ENCODE measurements at places on chromosomes 6 and 20.
A peak's percentile ranks its signal among the peaks of the same experiment; 100 is the strongest.

DNA sequence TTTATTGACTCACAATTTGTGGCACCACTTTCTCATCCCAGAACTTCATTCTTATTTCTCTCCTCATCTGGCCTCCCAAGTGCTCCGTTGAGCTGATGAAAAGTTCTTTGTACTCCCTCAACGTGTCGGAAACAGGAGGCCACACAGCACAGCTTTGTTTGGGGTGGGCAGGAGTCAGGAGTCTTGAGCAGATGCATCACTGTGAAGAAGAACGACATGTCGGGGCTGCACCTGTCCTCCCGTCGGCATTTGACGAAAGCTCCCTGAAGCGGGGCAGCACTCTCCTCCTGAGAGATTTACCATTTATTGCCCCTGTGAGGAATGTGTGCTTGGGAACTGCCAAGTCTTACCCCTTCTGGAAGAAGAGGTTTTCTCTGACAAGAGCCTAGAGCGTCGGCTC, 28.1 kb downstream of the TAF8 start:
- DNase-seq: no peak

DNA sequence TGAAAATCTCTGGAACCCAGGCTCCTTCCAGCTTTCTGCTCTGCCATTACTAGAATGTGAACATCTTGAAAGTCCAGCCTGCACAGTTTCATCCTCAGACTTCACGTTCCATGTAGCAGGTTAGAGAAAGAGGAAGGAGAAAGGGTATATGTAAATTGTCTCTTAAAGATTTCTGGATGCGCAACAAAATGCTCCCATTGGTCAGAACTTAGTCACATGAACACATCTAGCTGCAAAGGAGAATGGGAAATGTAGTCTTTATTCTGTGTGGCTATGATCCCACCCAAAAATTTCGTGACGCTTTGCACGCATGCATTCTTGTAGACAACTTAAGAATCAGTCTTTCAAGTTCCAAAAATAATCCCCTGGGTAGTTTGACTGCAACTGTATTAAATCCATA, 46.4 kb upstream of the CHD6 start:
- no peak for DNase-seq

GRCh38 chr6:109877028-109878004, 100.8 kb upstream of the GPR6 start:
- peak; percentile 52 for DNase-seq

DNA sequence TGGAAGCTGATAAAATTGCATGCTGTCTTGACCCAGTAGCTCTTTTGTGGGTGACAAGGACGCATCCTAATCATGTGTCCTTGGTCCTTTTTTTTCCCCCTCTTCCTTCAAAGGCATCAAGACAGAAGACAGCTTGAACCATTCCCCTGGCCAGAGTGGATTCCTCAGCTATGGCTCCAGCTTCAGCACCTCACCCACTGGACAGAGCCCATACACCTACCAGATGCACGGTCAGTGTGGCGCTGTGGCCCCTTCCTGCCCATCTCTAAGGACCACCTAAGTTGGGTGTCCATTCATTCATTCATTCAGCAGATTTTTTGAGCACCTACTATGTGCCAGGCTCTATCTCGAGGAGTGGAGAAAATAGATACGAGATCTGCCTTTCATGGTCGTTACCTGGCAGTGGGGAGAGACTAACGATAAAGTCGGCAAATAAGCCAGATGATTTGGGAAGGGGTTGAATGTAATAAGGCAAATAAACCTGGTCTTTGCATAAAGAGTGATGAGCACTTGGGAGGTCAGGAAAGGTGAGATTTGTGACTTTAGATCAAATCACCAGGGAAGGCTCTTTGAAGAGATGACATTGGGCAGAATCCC, 121.5 kb downstream of the EYA2 start:
- no peak for DNase-seq

GRCh38 chr6:105794239-105794638, 291.9 kb upstream of the PRDM1 start:
- peak; percentile 89 for DNase-seq

DNA sequence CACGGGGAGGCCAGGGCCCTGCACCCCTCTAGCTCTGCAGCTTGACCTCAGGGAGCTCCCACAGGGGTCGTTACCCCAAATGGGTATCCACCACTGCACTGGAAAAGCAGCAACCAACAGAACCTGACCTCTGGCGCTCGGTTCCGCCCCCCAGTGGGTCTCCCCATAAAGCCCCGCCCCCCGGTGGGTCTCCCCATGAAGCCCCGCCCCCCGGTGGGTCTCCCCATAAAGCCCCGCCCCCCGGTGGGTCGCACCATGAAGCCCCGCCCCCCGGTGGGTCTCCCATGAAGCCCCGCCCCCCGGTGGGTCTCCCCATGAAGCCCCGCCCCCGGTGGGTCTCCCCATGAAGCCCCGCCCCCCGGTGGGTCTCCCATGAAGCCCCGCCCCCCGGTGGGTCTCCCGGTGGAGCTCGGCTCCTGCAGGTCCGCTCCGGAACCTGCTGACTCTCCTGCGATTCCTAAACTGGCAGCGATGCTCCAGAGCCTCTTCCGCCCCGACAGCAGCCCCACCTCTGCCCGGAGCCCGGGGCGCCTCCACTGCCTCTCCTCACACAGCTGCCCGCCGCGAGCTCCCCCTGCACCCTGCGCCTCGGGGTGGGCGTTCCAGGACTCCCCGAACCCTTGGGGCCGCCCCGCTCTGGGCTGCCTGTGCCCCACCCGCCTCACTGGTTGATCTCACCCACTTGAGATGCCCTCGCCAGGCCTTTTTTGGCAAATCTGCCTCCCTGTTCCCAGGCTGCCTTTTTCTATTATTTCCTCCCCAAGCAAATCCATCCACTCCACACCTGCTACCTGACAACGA, 12.1 kb downstream of the SLC2A4RG start:
- no peak for DNase-seq

GRCh38 chr6:85401186-85402021, 48.5 kb upstream of the NT5E start:
- DNase-seq: no peak

GRCh38 chr20:62117362-62117646, 5.0 kb upstream of the LSM14B start:
- DNase-seq: no peak

GRCh38 chr20:62808211-62808865, 3.7 kb downstream of the OGFR start:
- DNase-seq: peak; percentile 52

DNA sequence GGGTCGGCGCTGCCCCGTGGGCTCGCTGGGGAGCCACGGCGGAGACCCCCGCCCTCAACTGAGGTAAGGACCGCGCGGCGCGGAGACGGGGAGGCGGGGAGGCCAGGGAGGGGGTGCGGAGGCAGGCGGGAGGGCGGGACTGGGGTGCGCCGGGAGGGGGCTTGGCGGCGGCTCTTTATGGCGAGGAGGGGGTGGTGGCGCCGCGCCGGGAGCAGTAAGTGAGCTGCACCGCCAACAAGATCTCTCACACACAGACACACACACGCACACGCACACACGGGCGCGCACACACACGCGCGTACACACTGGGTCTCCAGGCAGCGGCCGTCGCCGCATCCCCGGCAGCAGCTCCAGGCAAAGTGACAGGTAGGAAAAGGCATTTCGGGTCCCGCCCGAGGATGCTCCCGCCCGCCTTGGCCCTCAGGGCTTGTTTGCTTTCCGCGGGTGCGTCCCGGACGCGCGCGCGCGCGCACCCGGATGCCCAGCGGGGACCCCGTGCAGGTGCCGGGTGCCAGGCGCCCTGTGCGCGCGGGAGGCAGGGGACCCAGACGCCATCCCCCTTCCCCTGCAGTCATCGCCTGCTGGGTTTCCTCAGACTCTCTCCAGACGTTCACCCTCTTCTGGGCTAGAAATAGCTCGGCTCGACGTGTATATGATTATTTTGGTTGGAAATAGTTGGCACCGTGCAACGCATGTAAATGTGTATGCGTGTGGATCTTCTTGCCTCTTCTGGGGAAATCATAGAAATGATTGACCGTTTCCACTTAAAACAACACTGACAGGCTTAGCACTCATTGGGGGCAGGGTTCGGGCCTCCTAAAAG, at the start of gene PLCB4:
PLCB4 (plus strand) TSS at position 247 of the 823 bp plus-strand sequence. CDS start 238,728 bp downstream, outside the sequence.
- DNase-seq: no peak

GRCh38 chr20:37803438-37804307, 99.3 kb upstream of the VSTM2L start:
- peak; percentile 15 for DNase-seq

DNA sequence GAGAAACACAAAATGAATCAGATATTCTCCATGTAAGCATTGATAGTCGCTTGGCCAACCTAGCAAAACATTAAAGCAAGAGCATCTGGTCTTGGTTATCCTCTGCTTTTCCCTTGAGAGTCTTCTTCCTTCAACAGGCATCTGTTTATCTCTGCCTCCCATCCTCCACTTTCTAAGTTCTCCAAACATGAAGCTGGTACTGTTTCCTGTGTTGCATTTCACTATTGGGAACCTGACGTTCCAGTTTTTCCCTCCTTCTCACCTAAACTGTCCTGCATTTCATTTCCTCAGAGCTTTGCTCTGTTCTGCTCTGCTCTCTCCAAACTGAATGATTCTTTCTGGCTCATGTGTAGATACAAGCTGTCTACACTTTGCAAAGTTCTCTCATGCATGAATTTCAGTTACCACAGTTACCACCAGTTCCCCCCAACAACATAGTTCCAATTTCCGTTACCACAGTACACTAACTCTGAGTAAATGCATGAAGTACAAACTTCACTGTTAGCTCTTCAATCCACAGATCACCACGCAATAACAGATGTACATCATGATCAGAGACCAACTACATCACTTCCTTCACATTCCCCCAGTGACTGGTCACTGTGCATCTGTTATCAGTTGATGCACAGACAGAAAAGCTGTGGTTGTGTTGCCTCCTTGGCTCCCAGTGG, 86.7 kb upstream of the F13A1 start:
- no peak for DNase-seq

DNA sequence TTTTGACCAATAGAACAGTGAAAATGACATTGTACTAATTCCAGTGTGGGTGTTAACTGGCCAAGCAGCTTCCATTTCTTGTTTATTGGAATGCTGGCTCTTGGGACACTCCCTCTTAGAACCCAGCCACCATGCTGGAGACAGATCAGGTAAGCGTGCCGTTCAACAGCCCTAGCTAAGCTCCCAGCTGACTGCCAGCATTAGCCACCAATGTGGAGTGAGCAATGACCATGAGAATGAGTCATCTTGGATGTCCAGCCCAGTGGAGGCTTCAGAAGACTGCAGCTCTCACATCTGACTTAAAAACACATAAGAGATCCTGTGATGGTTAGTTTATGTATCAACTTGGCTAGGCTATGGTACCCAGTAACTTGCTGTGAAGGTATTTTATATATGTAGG, 3.0 kb upstream of the LINC00237 start:
- DNase-seq: no peak

All from inflammatory macrophage (primary cell).